ENCODE measurements at places on chromosomes 11 and 22.

DNA sequence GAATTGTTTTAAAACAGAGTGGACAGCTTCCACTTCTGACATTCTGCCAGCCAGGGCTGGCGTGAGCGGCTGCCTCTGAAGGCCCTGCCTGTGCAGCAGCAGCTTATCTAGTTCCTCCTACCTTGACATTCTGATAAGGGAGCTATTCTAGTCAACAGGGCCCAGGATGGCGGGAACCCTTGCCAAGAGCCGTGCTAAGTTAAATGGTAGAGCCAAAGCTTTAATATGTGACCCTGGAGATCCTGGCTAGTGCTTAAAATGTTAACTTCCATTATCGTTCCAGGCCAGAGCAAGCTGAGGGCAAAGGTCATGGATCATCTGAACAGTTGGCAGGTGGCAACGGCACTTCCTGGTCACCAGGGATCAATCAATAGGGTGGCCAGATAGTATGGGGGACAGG lies 3.5 kb downstream of the KCNJ5 start:
- no peak for DNase-seq

DNA sequence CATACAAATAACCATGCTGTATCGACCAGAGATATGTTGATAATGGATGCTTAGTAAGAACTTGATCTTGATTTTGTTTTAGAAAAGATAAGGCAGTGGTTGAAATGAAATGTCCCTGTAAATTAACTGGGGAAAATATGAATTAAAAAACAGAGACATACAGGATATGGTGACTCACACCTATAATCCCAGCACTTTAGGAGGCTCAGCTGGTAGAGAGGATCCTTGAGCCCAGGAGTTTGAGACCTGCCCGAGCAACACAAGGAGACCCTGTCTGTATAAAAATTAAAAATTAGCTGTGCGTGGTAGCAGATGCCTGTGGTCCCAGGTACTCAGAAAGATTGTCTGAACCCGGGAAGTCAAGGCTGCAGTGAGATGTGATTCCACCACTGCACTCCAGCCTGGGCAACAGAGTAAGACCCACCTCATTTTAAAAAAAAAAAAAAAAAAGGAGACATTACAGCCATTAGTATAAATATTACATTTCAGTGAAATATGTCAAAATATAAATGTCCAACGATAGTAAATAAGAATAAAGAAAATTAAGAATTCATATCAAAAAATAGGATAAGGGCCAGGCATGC lies 4.6 kb downstream of the PICALM start:
- no peak for DNase-seq

- no peak for DNase-seq
Observed at GRCh38 chr22:24962835-24963234, 10.3 kb downstream of the KIAA1671 start.

DNA sequence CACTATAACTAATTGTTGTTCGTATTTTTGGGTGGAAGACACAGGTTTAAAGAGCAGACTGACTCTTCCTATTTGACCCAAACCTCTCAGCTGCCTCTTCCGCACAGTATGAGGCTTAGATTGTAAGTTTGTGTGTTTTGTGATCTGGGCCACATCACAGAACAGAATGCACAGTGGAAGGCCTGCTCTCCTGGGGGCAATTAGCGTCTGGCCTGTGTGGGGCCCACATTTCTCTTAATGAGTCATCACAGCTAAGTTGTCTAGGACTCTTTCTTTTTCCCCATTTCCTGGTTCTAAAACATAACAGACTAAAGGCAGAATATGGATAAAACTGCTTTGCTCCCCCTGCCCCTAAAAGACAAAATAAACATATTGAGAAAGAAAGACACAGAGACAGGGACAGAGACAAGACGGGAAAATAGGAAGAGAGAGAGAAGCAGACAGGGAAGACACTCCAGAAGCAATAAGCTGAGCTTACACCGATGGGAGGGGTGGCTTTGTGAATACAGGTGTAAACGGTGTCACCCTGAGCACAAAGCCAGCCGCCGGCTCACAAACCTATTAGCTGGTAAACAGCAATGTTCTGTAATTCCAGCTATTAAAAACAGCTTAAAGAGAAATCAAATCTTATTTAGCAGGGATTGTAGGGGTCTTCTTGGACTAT lies 127.4 kb upstream of the OPCML start:
- no peak for DNase-seq

GRCh38 chr22:21042978-21043859 lies 2.5 kb upstream of the LRRC74B start:
- DNase-seq: peak; percentile 20

DNA sequence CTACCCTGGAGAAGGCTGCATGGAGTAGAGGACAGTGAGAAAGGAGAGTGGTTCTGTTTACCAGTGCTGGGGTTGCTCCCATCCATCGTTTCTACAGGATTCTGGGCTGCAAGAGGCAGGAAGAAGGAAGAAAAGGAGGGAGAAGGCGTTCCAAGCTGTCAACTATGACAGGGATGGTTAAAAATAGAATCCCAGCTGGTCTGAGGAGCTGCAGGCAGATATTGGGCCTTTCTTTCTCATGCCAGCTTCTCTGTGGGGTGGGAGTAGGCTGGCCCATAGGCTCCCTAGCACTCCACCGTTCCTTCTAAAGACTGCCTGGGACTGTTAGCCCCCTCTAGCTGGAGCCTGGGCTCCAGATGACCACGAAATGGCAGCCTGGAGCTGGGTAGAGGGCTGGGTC lies 13.6 kb downstream of the CCKBR start:
- DNase-seq: no peak

- no peak for DNase-seq
Observed at GRCh38 chr11:8722809-8723208, 40.2 kb downstream of the RPL27A start.

- DNase-seq: no peak
Observed at GRCh38 chr11:20080032-20080685, 80.1 kb downstream of the DBX1 start.

DNA sequence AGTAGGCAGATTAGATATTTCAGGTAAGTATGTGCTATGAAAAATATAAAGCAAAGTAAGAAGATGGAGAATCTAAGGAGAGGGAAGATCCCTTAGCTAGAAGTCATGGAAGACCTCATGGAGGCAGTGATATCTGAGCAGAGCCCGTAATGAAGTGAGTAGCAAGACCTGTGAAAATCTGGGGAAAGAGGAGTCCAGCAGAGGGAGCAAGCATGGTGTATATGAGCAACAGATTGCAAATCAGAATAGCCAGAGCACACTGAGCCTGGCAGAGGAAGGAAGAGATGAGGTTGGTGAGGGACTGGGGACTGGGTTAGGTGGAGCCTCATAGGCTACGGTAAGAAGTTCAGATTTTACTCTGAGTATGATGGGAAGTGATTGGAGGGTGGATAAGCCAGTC lies 9.4 kb downstream of the LHFPL7 start:
- peak; percentile 52 for DNase-seq

GRCh38 chr11:18321578-18321968 lies 367 bp downstream of the HPS5 start:
- no peak for DNase-seq

DNA sequence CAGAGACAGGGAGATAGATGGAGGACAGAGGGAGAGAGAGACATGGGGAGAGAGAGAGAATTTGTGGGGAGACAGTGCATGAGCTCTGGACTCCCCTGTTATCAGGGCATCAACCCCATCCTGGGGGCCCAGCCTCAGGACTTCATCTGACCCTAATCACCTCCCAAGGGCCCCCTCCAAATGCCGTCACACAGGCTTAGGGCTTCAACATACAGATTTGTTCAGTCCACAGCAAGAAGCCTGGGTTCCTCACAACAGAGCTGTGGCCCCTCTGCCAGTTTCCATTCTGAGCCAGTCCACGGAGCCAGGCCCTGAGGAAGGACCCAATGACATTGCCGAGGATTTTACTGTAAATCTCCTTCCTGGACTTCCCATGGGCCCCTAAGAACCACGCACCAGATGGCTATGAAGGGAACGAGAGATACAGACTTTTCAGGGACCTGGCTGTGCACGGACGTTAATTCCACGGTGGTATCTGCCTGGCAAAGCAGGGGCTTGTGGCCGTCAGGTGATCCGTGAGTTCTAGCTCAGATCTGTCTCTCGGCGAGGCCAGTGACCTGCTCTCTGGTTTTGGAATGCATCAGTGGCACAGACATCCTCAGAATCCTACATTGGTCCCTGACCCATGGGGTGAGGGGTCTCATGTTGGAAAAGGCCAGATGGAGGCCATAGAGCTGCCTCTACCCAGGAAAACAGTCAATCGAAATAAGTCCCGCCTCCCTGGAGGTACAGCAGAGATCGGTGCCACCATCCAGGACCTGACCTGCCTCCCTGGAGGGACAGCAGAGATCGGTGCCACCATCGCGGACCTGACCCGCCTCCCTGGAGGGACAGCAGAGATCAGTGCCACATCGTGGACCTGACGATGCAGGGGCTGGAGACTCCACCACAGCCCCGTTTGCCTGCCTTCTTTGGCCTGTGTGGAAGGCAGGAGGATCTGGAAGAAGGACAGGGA lies 8.7 kb upstream of the B4GALNT4 start:
- peak; percentile 22 for DNase-seq

DNA sequence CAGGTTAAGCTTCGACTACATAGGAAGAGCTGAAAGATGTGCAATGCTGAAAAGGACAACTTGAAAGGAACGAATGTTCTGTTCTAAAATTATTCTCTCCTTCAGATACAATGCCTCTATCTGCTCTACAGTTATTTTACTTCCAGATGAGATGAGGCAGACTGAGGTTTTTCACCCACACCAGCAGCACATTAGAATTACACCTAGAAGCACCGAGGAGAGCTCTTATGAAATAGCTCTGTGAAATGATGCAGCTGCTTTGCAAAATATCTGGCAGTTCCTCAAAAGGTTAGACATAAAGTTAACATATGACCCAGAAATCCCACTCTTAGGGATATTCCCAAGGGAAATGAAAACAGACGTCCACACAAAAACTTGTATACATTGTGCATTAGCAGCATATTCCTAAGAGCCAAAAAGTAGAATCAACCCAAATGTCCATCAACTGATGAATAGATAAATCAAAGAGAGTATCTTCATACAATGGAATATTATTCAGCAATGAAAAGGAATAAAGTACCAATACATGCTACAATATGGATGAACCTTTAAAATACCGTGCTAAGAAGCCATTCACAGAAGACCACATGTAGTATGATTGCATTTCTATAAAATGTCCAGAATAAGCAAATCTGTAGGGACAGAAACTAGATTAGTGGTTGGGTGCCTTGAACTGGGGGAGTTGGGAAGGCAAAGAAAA lies 34.5 kb downstream of the WT1 start:
- no peak for DNase-seq

- DNase-seq: peak; percentile 35
Observed at GRCh38 chr11:104163100-104164027, 583 bp downstream of the PDGFD start.

DNA sequence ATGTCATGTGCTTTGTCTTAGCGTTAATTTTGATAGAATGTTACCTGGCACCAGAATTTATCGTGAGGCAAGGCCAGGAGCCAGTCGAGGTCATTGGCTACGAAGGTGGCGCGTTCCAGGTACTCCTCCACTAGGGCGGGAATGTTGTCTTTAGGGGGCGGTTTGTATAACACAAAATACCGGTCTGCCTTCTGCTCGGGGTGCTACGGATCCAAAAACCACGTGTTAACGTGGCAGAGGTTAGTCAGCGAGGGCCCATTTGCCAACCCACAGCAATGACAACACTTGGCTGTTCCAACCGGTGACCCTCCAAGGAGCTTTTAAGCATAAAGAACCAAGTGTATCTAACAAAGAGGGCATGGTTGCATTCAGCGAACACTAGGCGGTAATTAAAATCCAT lies 12.5 kb downstream of the ASCC2 start:
- peak; percentile 23 for DNase-seq

DNA sequence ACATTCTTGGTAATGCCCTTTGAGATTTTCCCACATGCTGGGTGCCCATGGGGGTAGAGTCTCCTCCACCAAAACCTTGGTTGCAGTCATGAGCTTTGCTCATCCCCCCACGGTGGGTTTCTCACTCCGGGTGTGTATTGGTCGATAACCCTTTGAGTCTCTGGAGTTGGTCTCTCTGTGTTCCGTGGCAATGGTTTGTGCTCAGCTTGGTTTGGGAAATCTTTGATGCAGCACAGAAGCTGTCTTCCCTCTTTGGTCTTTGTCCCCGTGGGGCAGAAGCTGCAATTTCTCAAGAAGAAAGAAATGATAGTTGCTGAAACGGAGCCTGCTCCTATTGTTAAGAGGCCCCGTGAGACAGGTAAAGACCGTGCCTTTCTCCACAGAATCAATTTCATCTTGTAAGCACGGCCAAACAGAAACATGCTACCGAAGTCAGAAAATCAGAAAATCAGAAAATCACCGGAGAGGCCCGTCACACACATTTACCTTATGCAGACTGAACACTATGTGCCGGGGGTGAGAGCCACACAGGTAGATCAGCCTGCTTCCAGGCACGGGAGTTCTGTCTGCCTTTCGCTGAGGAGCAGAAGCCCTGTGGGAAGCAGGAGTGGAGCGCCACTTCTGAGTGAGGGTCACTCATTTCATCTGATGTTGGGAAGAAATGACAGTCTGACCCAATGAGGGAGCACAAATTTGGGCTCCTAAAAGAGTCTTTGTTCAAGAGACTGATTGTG lies 186.1 kb downstream of the TBC1D22A start:
- DNase-seq: no peak

DNA sequence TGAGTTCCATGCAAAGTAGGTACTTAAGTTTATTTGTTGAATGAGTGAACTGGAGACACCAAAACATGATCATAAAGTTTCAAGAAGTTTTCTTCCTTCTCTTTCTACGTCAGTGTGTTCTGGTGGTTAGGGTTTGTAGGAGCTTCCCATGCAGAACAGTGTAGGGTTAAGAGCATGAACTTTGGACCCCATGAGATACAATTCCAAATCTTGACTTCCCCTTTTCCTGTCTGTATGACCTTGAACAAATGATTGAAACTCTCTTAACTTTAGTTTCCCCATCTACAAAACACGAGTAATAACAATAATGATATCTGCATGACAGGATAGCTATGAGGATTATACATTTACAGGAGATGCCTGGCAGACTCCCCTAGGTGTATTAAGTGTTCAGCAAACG lies 41.0 kb upstream of the TENM4 start:
- no peak for DNase-seq

DNA sequence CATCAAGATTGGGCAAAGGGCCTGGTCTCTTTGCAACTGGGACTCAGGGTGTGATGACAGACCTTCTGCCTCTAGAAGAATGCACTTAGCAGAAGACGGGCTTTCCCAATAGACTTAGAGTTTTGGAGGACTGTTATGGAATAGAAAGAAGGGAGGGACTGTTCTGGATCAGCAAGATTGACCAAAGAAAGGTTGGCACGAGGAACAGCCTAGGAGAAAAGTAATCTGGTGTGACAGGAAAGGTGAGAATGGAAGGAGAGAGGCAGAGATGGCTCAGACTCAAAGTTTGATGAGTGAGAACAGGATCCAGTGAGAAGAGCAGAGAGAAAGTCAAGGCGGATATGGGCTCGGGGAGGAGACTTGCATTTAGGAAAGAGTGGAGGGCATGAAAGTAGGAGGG lies 23.0 kb upstream of the TMEM45B start:
- DNase-seq: no peak
